Neural crest cell (in vitro differentiated cells): ENCODE measurements at places on chromosomes 11 and 22. TPM values are rescaled to one million over a fixed set of nuclear protein-coding genes. Genes with fewer than 3 reads are reported as not detected.

DNA sequence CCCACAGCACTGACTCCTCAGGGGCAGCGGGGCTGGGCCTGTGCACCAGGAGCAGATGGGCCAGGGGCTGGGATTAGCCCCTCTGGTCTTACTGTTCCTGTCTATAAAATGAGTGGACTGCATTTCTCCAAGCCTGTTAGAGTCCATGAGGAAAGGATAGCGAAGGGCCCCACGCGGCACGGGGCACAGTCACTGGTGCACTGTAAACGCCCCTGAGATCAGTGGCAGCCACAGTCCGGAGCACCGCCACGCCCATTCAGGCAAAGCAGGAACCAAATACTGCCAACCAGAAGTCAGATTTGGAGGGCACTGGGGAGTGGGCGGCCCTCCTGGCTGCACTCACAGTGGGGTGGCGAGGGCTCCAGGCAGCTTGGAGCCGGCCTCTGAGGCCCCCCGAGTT, 387.5 kb downstream of the TBC1D22A start:
- H3K4me1 ChIP-seq: peaks cover 3% of the 10 kb centered on the region
- no peaks in the 10 kb centered on the region for H3K27me3 ChIP-seq
- H3K36me3 ChIP-seq: no peaks in the 10 kb centered on the region
- H3K4me3 ChIP-seq: no peak overlapping the region
- DNase-seq: no peak
- H3K27ac ChIP-seq: no peak overlapping the region

GRCh38 chr22:19461506-19461905, 14.0 kb upstream of the C22orf39 start:
- DNase-seq: no peak
- peaks cover 6% of the 10 kb centered on the region for H3K36me3 ChIP-seq
- no peaks in the 10 kb centered on the region for H3K4me1 ChIP-seq
- no peak overlapping the region for H3K4me3 ChIP-seq

DNA sequence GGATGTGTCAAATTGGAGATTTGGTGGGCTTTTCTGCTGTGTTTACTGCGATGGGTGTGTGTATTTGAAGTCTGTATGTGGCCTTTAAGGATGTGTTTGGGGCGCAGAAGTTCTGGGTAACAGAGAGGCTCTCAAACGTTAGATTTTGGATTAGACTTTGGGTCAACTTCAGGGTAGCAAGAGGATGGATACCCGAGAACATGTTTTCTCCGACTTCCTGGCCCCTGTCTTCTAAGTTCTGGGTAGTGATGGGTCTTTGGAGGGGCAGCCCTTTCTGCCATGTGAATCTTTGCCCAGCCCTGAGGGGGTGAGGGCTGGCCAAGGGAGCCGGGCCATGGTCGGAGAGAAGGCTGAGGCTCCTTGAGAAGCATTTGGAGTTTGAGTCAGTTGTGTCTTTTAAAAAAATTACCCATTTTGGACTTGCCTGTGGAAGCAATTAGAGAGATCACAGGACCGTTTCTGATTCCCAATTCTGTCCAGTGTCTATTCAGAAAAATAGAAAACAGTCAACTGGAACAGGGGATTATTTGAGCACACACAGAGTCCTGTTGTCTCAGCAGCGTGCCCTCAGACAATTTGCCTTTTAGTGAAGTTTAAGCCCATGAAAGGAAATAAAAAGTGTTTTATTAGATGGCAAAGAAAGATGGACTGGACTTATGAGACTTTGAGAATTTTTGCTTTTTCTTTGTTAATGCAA, 114.4 kb downstream of the PTPRJ start:
- peak overlapping the region; percentile 28 for H3K4me3 ChIP-seq
- H3K36me3 ChIP-seq: no peaks in the 10 kb centered on the region
- DNase-seq: no peak
- peaks cover 68% of the 10 kb centered on the region for H3K4me1 ChIP-seq
- H3K27me3 ChIP-seq: no peaks in the 10 kb centered on the region

DNA sequence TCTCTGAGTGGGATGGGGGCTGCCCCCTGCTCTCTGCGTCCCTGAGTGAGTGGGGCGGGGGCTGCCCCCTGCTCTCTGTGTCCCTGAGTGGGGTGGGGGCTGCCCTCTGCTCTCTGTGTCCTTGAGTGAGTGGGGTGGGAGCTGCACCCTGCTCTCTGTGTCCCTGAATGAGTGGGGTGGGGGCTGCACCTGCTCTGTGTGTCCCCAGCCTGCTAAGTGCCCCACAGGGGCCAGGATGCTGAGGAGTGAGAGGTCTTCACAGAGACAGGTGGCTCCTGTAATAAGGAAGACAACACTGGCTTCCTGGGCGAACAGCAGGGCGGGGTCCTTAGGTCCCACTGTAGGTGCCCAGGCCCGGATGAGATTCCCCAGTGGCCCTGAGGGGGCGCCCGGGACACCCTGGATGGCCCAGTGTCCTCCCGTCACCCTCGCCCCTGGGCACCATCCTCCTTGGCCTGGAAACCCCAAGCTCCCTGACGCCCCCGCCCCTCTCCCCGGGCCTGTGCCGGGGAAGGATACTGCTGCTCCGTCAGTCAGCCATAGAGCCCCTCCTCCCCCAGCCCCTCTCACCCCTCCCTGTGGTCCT, 3.8 kb upstream of the CCDC188 start:
- H3K27ac ChIP-seq: peak overlapping the region; percentile 84
- H3K4me1 ChIP-seq: peaks cover 28% of the 10 kb centered on the region
- no peaks in the 10 kb centered on the region for H3K36me3 ChIP-seq
- DNase-seq: peak; percentile 23

RIMBP3C gene
- 1.0 and 1.4 TPM in 2 replicates for total RNA-seq
